ENCODE measurements at places on chromosomes 2 and 18.

DNA sequence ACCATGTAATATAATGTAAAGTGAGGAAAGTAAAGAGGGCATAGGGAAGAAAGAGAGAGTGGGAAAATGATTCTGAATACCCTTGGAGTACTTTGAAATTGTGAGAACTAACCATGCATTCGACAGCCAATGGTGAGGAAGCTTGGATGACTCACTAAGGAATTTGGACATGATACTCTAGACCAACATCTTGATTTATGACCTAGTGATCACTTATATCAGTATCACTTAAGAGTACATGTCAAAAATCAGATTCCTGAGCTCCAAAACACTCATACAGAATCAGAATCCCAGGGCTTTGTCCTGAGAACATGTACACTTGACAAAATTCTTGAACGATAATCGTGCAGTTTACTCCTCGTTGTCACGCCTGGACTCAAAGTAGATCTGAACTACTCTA, 1899.8 kb upstream of the PIK3C3 start:
- no peak for DNase-seq

DNA sequence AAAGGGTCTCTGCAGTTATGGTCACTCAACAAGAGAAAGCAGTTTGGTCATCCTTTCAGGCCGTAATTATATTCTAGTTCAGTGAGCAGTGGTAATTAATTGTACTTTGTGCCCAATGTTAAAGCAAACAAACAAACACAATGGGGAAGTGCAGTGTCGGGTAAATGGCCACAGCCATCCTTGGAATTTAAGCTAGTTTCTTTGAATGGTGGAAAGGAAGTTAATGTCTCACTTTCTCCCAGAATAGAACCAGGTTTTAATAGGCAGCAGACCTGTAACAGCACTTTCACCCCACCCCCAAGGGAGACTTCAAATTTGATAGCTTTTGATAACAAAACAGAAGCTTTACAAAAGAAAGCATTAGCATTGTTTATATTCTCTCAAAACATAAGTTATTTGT, 20.0 kb upstream of the ITGAV start:
- DNase-seq: no peak

DNA sequence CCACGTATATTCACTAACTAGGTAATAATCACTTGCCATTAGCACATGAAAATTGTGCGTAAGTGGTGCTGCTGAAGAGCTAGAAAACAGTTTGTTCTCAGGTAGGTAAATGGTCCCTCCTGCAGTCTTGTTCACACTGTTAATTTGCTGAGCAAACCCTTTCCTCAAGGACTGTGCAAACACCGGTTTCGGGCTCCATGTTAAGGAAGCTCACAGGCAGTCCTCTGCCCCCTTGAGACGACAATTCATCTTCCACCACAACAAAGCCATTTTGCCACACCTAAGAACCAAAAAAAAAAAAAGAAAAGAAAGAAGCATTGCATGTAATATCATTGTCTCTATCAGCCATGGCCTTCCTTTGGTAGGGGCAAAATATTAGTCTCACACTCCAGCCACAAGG, 193.9 kb downstream of the BCL11A start:
- DNase-seq: no peak

DNA sequence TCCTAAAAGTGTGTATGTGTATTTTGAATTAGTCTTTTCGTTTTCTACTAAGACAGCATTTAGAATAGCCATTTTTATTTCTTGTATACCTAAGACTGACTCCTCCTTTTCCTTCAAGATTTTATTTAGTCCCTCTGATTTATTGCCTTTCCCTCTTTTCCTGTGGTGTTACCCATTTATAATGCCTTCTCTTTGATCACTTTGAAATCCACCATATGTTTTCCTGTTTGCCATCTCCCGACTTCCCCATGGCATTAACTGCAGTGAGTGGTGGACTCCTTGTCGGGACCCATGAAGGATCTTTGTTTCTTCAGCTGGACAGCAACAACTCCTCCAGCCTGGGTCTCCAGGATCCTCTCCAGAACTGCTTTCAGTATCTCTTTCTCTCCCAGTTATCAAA, 160.7 kb downstream of the CSRNP3 start:
- no peak for DNase-seq

DNA sequence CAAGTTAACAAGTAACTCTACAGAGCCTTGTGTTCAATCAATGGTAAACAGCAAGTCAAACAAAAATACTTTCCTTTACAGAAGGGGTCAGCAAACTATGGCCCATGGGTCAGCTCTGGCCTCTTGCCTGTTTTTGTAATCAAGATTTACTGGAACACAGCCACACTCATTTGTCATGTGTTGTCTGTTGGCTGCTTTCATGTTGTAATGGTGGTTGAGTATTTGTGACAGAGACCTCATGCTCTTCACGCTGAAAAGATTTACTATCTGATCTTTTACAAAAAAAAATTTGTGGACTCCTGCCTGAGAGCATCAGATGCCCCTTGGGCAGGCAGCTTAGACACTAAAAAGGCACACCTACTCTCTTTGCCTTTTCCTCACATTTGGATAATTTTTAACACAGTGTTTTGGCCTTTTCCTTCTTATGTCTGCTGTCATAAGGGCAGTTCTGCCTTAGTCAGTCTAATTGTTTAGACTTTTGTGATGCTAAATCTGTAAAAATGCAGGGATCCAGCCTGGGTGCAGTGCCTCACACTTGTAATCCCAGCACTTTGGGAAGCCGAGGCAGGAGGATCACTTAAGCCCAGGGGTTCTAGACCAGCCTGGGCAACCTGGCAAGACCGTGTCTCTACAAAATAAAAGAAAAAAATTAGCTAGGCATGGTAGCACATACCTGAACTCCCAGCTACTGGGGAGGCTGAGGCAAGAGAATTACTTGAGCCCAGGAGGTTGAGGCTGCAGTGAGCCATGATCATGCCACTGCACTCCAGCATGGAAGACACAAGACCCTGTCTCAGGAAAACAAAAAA, 18.3 kb downstream of the IL1B start:
- DNase-seq: no peak

GRCh38 chr2:51003345-51004192, 28.4 kb downstream of the NRXN1 start:
- DNase-seq: no peak

GRCh38 chr2:2775018-2775417, 443.9 kb upstream of the MYT1L start:
- no peak for DNase-seq

GRCh38 chr2:225794652-225795400, 395.3 kb downstream of the NYAP2 start:
- DNase-seq: no peak

GRCh38 chr18:63312737-63313395, 6.7 kb downstream of the BCL2 start:
- DNase-seq: no peak

GRCh38 chr2:14631406-14632040, 994 bp upstream of the LRATD1 start:
- DNase-seq: no peak

GRCh38 chr2:151757861-151758260, 23.6 kb upstream of the NEB start:
- no peak for DNase-seq

DNA sequence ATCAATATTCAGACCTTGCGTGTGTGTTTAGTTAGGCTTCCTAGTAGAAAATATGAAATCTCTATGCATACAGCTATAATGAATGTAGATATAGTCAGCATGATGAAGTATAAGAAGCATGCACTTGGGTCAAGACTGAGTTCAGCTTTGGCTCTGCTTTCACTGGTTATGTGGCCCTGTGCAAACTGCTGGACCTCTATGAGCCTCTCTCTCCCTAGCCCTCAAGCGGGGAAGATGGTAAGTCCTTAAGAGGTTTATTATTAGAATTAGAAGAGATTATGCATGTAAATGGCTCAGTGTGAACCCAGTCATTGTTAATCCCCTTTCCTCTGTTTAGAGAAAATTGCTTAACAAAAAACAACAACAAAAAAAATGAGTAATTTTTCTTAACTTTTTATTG, 178.8 kb upstream of the NXPH2 start:
- no peak for DNase-seq

- peak; percentile 54 for DNase-seq
Measured at GRCh38 chr2:98731041-98731893, at the start of gene MGAT4A. Gene MGAT4A (minus strand): TSS chr2:98731132. CDS start chr2:98726332, 4,800 bp downstream.

GRCh38 chr2:224904381-224904780, 137.9 kb downstream of the DOCK10 start:
- peak; percentile 63 for DNase-seq

DNA sequence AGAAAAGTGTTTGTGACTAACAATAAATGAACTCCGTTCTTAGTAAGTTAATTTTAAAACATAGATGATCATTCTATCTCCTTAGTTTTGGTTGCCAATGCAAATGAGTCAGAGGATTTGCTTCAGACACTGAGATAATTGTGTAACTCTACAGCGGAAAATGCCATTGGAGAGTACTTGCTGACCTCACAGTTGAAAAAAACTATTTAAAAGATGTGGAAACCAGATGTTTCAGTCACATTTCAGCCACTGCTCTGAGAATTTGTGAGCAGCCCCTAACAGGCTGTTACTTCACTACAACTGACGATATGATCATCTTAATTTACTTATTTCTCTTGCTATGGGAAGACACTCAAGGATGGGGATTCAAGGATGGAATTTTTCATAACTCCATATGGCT, at the start of gene TNFAIP6:
TNFAIP6 (plus strand) TSS at position 234 of the 400 bp plus-strand sequence; CDS start at position 309, 75 bp downstream.
- peak; percentile 98 for DNase-seq

- peak; percentile 51 for DNase-seq
Measured at GRCh38 chr2:28666496-28667184, 85.0 kb upstream of the PPP1CB start.

GRCh38 chr18:23684515-23685197, 4.6 kb upstream of the LAMA3 start:
- peak; percentile 77 for DNase-seq

DNA sequence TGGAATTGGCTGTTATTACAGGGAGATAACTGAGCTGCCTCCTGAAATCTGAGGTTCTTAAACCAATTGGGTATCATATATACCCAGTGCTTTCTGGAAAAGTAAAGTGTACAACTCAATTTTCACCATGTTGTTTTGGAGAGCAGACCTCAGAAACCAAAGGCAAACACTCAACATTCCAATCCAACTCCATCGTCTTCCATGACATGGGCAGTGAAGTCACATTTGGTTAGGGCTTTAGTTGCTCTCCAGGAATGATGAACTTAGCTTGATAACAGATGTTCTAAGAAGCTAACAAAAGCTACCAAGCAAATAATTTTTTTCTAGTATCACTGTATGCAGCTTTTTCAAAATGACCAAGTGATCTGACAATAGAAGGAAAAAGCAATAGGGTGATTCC, 107.0 kb upstream of the SLC35G4 start:
- DNase-seq: peak; percentile 53

DNA sequence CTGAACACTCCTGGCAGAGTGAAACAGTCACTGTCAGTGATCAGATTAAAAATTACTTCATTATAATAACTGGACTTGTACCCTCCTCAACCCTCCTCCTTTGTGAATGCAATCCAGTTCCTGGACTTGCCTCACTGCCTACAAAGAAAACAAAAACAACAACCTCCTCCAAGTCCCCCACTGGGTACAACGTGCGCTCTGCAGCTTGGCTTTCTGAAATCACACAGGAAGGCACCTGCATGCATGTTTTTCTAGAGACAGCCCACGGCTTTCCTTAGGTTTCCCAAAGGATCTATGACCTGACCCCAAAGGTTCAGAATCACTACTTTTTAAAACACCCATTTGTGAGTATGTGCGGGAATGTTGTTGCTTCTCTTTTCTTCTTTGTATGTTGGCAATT, 61.4 kb upstream of the TUBA3E start:
- DNase-seq: no peak

DNA sequence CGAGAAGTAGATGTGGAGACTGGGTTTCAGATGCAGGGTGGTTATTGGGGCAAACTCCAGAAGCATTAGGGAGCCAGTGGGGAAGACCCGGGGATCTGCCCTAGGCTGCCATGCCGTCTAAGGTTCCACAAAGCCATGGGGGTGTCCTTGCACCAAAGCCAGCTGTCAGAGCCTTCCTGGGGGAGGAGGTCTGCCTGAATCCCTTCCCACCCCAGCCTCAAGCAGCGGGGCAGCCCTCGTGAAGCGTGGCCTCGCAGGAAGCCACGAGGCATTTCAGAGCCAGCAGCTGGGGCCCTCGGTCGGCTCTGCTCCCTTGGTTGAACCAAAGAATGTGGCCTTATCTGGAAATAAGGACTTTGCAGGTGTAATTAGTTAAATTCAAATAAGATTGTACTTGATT, 51.2 kb upstream of the UBE2F start:
- DNase-seq: no peak

GRCh38 chr2:42073739-42074503, 26.1 kb downstream of the PKDCC start:
- no peak for DNase-seq

- DNase-seq: peak; percentile 81
Measured at GRCh38 chr2:8319219-8319618, 362.6 kb upstream of the ID2 start.

DNA sequence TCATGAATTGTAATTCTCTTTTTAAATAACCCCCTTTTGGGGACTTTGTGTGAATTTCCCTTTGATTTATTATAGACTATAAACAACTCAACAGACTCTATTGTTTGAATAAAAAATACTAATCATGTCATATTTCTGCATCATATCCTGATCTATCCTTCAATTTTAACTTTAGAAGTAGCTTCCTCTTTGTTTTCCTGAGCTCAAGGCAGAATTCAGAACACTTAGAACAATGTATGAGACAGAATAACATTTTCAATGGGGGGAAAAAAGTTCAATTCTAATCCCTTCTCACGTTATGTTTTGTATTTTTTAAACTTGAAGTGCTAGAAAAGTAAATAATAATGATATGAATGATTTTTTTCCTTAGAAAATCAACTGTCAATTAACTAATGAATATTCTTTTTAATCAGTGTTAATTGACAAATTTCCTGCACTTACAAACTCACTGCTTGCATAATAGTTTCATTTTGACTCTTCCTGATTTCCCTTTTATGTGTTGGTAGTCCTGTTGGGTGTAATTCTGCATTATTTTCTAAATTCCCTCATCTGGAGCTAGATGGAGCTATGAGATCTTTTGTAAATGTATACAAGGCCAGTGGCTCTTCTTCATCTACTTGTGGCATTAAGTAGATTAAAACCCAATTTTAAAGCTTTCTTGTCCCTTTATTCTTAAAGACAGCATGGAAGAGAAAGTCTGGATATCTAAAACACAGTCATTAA, 326.1 kb downstream of the PARD3B start:
- peak; percentile 63 for DNase-seq

- DNase-seq: peak; percentile 73
Measured at GRCh38 chr2:166180951-166181812, 53.4 kb upstream of the SCN1A start.

- no peak for DNase-seq
Measured at GRCh38 chr2:34308140-34308539, 709.0 kb upstream of the FAM98A start.

DNA sequence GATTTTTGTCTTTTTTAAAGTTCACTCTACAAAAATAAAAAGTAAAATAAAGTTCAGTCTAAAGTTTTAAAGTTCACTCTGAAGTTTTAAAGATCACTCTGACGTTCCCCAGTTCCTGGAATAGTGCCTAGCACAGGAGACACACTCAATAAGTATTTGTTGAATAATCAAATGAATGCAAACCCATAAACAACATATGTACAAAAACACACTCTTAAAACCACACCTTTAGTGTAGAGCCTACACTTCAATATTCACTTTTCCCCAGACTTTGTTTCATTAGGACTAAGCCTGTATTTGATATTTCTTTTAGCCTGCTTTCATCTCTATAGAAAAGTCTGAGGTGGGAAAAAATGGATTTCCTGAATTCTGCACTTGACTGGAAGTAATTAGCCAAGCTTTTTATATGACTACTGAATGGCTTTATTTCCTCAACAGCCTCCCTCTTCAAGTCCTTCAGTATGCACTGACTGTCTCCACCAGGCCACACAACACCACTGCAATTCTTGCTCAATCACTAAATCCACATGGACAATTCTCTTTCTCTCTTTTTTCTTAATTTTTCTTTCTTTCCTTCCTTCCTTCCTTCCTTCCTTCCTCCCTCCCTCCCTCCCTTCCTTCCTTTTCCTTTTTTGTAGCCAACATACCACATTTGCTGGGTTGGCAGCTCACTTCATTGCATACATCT, 104.6 kb downstream of the SS18 start:
- no peak for DNase-seq

Measured in GM23248 (cell line).